Pons (tissue), 1 donor: ENCODE measurements at places on chromosomes 7 and 10.
A peak's percentile ranks its signal among the peaks of the same experiment; 100 is the strongest.

DNA sequence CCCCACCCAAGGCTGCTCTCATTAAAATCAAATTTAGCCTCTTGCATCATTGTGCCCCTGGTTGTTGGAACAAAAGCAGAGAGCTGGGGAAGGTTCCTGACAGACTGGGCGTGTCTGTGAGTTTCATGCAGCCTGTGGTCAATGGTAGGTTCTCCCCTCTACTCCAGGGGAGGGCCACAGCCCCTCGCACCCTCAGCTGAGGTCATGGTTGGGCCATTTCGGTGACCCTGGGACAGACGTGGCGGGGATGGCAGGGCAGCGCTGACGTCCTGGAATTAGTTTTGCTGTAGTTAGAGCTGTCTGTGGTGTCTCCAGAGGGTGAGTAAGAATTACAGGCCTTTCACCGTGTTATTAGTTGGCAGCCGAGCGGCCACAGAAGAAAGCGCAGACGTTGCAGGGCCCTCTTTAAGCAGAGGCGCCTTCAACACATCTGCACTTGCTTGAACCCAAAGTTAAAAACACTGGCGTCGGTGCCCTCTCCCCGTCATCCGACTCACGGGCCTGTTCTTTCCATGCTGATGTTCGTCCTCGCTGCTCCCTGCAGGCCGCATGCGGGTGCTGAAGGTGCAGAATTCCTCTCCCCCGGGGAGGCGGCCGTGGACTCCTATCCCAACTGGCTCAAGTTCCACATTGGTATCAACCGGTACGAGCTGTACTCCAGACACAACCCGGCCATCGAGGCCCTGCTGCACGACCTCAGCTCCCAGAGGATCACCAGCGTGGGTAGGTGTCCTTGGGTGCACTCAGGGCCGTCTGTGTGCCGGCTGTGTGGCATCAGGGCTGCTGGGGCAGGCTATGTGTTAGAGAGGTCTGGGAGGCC is 2.8 kb downstream of the FAM20C start:
- DNase-seq: no peak

GRCh38 chr7:140673063-140673773 is 473 bp downstream of the ADCK2 start:
- DNase-seq: no peak

- no peak for DNase-seq
These were observed 10.8 kb downstream of the UROS start for GRCh38 chr10:125812128-125812750.

DNA sequence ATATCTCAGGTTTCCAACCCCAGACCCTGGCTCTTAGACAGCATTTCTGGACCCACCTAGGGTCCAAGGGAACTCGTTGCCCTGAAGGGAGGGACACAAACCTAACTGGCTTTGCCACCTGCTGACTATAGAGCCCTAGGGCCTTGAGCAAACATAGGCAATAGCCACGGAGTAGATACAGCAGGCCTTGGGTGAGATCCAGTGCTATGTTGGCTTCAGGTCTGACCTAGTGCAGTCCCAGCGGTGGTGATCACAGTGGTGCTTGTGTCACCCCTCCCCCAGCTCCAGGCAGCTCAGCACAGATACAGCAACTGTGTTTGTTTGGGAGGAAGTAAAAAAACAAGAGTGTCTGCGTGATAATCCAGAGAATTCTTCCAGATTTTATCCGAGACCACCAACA is 9.7 kb upstream of the TNKS2 start:
- no peak for DNase-seq

DNA sequence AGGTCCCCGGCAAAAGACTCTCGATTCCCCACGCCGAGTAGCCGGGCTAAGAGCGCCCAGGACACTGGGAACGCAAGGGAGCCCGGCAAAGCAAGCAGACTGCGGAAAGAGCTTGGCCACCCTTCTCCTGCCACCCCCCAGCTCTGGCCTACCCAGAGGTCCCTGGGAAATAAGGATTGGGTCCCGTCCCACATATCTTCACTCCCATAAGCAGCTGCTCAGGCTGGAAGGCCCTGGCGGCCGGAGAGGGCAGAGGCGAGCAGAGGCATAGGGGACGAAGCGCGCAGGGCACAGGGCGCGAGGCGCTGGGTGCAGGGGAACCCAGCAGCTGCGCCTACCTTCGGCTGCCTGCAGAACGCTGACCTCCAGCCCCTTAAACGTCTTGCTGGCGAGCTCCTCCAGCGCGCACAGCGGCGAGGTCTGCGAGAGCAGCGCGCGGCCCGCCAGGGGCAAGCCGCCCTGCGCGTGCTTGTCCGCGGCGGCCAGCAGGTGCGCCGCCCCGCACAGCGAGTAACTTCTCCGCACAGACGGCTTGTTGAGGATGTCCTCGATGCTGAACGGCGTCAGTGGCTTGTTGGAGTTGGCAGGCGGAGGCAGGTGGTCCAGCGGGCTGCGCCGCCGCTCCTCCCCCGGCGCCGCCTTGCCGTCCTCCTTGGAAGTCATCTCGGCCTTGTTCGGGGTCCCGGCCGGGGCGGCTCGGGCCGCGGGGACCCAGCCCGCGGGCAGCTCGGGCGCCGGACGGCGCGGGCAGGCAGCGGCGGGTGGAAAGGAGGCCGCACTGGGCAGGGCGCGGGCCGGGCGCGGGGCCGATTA is 904 bp downstream of the LBX1 start:
- no peak for DNase-seq

DNA sequence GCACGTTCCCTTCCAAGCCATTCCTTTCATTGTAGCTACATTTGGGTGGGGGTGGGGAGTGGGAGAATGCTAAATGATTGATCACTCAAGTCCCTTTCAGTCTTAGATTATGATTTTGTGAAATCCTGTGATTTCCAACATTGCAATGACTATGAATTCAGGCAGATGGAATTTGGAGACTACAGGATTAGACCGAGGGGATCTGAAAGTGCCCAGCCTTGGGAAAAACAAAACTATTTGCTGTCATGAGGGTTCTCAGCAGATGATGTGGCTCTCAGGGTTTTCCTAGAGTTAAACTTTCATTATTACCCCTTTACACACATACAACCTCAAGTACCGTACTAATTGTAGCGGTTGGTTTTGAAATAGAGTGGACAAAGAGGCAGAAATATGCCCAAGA is 4.7 kb downstream of the MACROH2A2 start:
- no peak for DNase-seq

GRCh38 chr10:103803941-103804340 is 51.4 kb downstream of the SH3PXD2A start:
- DNase-seq: no peak

GRCh38 chr10:3060481-3060889 is 6.9 kb upstream of the PFKP start:
- no peak for DNase-seq

DNA sequence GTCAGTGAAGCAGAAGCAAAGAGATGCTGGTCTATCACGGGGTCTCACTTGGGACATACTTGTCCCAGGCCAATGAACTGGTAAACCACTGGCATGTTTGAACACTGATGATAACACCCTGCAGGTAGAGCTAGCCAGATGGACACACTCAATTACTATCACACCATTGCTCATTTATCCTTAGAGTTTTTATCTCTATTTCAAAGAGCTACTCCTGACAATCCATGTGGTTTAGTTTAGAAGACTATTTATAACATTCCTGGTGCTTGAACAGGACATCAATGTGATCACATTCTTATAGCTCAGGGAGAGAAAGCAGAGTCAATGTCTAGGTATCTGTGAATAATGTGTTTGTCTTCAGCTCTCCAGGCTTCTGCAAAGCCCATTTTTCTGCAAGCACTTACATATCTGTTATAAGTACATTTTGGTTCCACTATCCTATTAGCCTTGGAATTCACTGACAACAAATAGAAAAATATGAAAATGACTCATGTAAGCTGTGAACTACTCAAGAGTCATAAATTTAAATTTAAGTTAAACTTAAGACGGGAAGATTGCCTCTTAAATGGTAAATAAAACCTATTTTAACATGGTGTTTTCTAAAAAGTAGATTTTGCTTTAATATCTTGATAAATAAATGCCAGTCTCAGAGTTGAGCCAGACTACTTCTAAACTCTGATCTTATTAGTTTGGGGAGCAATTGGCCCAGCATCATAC is 106.7 kb upstream of the MBL2 start:
- no peak for DNase-seq

DNA sequence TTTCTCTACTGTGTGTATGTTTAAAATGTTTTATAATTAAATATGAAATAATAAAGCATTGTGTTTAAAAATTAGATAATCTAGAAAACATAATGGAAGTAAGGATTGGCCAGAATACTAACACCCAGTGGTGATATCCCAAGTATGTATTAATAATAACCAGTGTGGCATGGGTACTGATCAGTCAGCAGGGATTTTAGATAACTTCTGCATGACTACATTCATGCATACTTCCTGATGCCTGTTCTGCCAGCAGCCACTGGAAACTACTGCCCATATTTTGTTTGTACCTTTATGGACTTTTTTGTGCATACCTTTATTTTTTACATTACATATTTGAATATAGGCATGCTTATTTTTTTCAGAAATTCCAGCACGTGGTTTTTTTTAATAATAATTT is 156.6 kb upstream of the TMEM196 start:
- DNase-seq: no peak

DNA sequence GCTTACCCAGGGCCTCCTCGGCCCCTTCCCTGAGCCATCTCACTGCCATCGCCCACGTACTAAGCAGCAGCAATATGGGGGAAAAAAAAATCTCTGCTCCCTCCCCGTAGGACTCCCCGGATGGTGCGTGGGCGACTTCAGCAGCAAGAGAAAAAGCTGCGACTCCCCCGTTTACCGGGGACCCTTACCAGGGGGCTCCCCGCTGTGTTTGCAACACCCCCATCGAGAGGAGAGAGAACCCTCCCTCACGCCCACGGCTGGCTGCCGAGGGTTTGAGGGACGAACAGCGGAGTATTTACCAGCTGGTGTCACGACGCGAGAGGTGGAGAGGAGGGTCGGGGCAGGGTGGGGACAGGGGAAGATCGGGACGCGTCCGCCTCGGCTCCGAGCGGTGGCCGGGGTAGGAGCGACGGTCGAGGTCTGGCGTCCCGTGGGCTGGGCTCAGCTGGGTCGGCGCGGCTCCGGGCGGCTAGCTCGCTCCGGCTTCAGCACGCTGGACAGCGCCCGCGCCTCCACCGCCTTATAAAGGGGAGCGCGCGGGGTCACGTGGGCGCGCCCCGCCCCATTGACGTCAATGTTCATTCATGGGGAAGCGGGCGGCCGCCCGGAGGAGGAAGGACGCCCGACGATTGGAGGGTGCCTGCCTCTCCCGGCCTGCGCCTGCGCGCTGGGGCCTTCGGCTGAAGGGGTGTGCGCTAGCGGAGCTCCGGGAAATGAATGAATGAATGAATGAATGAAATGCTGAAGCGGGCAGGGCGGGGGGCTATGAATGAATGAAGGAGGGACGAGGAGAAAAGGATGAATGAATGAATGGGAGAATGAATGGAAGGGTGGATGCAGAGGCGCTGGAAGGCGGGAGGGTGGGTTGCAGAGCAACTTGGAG is at the start of gene VGF:
TSS of gene VGF (minus strand) at position 495 of the 883 bp plus-strand sequence. CDS start 726 bp downstream, outside the sequence.
- peak; percentile 83 for DNase-seq

DNA sequence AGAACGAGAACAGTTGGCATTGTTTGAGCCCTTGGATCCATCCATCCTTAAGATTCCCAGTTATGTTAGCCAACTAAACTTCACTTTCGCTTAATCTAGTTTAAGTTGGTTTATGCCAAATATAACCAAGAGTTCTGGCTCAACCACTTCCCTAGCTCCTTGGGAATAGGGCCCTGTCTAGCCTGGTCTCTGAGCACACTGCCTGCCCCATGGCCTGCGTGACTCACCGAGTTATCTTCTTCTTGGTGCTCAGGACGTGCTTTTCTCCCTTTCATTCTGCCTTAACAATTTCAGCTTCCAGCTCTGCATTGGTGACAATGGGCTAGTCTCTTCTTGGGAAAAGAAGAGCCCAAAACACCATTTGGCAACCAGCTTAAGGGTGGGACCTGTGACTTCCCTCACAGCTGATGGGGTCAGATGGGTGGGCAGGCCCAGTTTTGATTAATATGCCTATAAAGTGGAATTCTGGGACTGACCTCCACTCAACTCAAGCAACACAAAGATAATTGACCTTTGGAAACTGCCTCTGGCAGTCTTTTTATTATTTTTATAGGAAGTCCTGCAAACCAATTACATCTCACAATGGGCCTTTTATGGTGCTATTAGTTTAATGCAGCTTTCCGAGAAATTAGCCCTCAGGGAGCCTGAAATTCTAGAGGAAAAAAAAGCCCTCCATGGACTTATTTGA is 126.4 kb downstream of the CFAP58 start:
- DNase-seq: no peak

DNA sequence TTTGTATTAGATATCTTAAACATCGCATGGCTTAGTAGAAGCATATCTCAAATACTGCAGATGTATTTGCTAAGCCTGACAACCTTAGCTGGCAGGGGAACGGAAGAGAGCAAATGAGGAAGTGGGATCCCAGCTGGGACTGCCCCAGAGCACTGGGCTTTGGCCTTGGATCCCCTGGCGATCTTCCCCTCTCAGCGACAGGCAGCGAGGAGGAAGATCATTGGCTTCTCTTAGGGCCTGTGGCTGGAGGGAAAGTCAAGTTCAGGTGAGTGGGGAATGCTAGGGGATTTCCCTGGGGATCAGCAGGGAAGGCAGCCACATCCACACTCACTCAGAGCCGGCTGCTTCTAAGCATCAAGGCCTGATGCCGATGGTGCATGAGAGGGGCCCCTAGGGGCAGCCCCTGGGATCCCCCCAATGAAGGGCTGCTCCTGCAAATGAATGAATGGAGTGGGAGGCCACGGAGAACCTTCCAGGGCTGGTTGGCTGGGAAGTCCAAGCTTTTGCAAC is 42.0 kb downstream of the LYZL2 start:
- peak; percentile 53 for DNase-seq

DNA sequence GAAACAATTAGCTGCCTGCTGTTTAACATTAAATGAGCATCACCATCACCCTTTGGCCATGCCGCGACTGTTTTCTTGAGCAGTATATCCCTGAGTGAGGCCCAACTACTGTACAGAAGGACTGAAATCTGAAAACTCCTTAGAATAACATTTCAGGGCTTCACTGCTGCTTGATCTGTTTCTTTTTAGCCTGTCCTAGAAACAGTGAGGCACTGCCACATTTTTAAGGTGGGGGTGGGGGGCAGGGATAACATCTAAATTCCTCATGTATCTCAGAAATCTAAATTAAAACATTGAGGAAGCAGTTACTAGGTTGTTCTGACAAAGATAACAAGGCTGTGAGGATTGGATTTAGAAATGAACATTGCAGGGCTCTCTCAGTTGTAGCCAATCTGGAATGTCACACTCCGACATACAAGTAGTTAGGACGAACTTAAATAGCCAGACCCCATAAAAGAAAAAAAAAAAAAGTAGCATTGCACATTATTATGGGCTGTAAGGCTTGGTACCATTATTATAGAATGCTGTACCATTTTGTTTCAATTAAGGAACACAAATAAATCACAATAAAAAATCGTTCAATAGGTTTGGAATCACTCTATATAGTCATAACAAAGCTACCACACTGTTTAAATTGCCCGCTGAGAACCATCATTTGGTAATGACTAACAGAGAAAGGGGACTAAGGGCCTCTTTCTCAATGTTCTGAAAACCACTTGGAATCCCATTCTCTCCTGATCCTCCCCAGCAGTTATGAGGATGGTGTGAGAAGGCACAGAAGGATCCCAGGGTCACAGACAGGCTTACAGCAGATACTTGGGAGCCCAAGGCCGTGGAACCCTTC is 256.1 kb downstream of the INHBA start:
- no peak for DNase-seq

GRCh38 chr7:11458736-11459483 is 373.1 kb downstream of the THSD7A start:
- DNase-seq: no peak

GRCh38 chr7:127858915-127859189 is 172.4 kb downstream of the LRRC4 start:
- DNase-seq: no peak

- no peak for DNase-seq
These were observed 4.4 kb downstream of the MYO3A start for GRCh38 chr10:25938405-25938804.
